ENCODE measurements at places on chromosomes 7 and 10.
A peak's percentile ranks its signal among the peaks of the same experiment; 100 is the strongest.

GRCh38 chr10:72318418-72319262, 36.1 kb downstream of the DNAJB12 start:
- no peak for DNase-seq

- no peak for DNase-seq
Measured at GRCh38 chr10:108894402-108895301, 1028.7 kb downstream of the XPNPEP1 start.

DNA sequence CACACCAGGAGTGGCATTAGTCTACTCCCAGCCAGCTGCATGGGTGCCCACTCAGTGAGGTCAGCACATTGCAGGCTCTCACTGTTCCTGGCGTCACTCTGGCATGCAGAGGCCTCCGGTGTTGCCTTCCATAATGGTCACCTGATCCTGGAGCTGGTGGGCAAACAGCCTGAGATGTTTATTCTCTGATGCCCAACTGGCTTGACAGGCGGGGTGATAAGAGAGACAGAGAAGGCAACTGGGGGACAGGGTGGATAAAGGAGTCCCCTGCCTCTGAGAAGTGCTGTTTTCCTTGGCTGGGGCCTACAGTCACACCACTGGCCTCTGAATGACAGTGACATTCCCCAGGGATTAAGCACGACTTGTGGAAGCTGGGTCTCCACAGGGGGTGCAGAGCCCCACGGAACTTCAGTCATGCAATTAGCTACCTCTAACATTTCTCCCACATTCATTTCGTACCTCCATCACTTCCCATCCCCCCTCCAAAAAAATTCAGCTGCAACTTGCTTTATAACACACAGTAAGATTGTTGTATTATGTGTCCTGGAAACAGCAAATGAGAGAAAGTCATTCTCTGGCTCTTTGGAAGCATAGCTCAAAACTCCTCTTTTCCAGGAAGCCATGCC, 7.1 kb upstream of the RBM20 start:
- no peak for DNase-seq

- peak; percentile 88 for DNase-seq
Measured at GRCh38 chr7:96547371-96547811, 162.3 kb downstream of the SEM1 start.

DNA sequence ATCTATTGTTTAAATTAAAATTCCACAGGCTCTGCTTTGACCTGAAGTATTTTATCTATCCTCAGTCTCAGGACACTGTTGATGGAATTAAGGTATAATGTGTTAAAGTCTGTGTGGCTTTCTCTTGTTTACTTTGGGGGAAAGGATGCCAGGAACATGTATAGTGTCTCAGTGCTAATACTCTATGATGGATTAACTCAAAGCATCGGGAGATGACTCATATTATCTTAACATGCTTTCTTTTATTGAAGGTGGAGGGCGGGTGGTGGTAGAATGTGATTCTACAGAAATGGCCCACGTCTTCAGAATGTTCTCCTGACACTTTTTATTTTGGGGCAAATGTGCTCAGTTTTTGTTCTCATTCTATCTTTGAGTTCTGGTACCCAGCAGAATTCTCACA, 189.0 kb downstream of the ANKRD30A start:
- no peak for DNase-seq

GRCh38 chr7:50595491-50596102, 30.4 kb upstream of the DDC start:
- peak; percentile 20 for DNase-seq

GRCh38 chr10:23370106-23370505, 25.5 kb upstream of the C10orf67 start:
- DNase-seq, result no peak

DNA sequence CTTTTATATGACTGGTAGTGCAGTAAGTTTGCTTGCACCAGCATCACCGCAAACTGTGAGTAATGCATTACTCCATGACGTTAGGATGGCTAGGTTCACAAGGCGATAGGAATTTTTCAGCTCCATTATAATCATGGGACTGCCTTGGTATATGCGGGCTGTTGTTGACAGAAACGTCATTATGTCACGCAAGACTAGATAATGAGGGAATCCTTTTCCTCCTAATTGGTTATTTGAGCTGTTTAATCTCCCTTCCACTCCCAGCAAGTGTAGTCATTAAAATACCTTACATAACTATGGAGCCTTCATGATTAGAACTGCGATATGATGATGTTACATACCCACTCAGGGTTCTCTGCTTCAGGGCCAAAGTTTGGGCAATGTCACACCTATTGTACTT, 17.3 kb downstream of the KLLN start:
- no peak for DNase-seq

DNA sequence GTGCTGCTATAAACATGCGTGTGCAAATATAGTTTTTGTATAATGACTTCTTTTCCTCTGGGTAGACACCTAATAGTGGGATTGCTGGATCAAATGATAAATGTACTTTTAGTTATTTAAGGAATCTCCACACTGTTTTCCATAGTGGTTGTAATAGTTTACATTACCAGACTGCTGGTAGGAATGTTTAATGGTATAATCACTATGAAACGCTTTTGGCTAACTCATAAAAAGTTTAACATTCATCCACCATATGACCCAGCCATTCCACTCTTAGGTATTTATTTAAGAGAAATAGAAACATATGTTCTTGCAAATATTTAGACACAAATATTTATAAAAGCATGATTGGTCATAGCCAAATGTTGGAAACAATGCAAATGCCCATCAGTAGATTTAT, 32.1 kb upstream of the TFEC start:
- DNase-seq, result no peak

GRCh38 chr7:16891338-16891737, 9.6 kb upstream of the AGR3 start:
- peak; percentile 18 for DNase-seq

GRCh38 chr7:88668591-88668990, 90.9 kb upstream of the ZNF804B start:
- no peak for DNase-seq

- DNase-seq, result no peak
Measured at GRCh38 chr7:16636555-16637101, 8.9 kb downstream of the ANKMY2 start.

DNA sequence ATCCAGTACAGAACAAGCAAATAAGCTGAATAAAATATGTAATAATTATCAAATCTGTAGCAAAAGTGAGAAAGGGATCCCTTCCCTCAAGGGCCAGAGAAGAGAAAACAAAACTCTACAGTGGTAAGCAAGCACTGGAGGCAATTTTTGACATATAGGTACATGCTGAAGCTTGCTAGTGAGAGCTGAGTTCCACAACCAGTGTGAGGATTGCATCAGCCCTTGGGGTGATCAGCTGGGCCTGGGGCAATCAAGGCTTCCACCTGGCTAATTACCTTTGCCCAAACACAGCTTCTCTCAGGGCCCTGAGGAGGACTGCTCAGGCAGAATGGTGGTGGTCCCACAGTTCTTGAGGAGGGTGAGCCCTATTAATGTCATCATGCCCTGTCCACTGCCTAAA, 134.4 kb upstream of the DLX6 start:
- DNase-seq, result no peak

GRCh38 chr7:70655694-70656093, 476.2 kb upstream of the GALNT17 start:
- no peak for DNase-seq

GRCh38 chr10:119461380-119461779, 81.1 kb downstream of the RGS10 start:
- DNase-seq, result no peak

- no peak for DNase-seq
Measured at GRCh38 chr7:77576856-77577255, 39.8 kb downstream of the PTPN12 start.

DNA sequence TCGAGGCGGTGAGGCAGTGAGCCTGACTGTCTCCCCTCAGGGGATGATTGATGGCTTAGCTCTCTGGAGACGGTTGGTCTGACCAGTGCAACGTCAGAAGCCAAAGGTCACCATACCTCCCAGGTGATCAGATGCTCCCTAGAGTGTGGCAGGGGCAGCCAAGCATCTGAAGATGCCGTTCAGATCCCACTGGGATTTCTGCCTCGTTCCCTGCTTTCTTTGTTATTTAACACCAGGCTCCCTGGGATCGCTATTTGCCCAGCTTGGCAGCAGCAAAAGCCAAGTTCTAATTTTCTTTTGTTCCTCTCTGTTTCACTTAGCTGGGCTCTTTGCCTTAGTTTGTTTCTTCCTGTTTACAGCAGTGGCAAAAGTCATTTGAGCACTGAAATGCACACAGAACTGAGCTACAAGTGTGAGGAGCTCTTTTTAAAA, 53.5 kb upstream of the SVIL start:
- DNase-seq, result no peak

DNA sequence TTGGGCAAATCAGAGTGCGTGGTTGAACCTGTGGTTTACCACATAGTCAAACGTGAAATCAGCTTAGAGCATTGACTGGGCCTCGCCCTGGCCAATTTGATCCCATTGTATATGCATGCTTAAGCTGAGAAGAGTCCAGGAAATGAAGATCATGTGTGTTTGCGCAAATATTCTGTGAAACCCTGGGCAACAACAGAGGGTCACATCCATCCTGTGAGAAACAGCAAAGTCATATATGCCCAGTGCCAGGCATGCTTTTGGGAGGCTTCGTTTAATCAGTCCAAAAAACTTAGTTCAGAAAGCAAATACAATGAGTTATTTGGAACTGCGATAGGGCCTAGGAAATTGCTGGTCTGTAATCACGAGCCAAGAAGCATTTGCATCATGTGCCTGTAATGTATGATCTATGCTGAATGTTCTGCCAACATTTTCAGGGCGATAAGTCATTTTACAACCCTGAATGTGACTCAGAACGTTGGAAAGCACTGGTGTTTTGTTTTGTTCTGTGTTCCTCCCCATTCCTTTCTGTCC, 412.1 kb upstream of the CELF2 start:
- DNase-seq, result no peak
